ENCODE measurements at places on chromosomes 3 and 15. TPM values are rescaled to one million over a fixed set of nuclear protein-coding genes. Genes with fewer than 3 reads are reported as not detected.

DNA sequence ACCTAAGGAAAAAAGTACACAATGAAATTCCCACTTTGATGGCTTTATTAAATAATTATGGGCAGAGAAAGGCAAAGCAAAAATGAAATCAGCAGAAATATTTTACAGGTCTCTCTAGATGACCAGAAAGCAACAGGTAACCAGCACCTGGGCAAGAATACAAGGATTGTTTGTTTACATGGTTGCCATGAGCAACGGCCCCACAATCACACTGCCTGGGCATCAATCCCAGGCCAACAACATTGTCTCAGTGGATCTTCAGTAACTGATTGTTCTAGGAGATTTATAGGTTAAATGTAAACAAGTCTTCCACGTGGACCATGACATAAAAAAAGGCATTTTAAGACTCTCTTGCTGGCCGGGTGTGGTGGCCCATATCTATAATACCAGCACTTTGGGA is 82.6 kb downstream of the PDZRN3 start:
- DNase-seq = no peak

DNA sequence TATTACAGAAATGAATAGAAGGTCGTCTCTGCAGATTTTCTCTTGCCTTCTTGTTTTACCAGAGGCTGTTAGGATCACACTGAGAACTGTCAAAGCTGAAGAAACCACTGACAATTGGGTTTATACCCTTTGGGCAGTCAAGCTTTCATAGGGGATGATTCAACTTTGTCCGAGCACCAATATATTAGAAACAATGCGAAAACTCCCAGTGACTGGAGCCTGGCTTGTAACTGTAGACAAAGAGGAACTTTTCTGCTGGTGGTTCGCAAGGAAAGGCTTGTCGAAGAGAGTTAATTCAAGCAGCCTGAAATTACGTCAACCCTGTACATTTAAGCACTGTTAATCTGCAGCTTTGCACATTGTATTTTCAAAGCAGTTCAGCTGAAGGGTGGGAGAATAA is 193.2 kb upstream of the ZNF385D start:
- no peak for DNase-seq

GRCh38 chr15:65231306-65231705 is 20.0 kb upstream of the CILP start:
- DNase-seq = no peak

SLC22A13 gene
- 0.12 TPM for polyA plus RNA-seq

P2RY14 gene
- polyA plus RNA-seq = 0.52 TPM

Data from left renal pelvis (tissue), 4 donors.